ENCODE measurements at places on chromosomes 11 and 22.

DNA sequence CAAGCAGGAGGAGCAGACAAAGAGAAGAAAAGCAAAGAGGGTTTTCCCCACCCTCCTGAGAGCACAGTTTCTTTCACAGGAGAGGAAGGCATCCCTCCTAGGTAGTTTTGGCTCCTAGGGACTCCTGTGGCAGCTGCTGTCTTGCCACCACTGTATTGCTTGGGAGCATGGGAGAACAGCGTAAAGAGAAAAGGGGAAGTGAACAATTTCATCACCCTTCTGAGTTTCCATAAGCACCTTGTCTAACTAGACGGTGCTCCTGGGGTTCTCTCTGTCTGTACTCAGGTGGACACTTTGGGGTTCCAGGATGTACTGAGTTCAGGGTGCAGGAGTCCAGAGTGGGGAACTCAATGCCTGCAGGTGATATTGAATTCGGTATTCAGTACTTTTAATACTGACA is 1430.5 kb downstream of the TBC1D22A start:
- DNase-seq: no peak

DNA sequence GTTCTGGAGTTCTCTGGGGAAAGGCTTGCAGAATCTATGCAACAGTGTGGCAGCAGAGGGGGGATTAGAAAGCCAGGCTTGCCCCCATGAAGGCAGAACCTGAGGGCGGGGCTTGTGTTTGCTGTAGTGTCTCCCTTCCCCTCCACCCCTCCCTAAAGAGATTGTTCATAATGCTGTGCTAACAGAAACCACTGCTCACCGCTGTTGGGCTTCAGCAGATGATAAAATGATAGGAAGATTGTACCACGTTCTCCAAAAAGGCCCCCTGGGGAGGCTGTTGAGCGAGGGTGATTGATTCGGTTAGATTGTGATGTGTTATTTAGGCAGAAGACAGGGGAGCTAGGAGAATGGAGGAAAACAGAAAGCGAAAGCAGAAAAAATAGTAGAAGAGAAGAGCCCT is 215.2 kb upstream of the NCAM1 start:
- DNase-seq: no peak

- no peak for DNase-seq
Observed at GRCh38 chr11:47003180-47003877, 66.8 kb downstream of the CSTPP1 start.

DNA sequence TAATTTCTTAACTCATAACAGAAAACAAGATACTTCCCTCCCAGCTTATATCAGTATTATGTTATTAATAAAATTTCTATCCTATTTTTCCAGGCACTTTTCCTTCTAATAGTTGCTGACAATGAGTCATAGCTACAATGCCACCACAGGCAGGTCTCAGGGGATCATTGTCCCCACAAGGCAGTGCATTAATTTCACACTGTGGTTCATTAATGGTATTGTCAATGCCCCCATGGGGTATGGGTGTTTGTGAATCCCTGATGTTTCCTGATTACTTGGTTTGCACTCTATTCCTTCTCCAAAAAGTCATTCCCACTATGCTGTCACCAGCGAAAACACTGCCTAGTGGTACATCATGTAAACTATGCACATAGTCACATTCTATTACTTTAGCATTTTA is 345.5 kb upstream of the CTSC start:
- DNase-seq: no peak

- DNase-seq: no peak
Observed at GRCh38 chr22:47267513-47268282, 505.2 kb downstream of the TBC1D22A start.

- DNase-seq: no peak
Observed at GRCh38 chr11:47284151-47284550, 14.2 kb downstream of the MADD start.

All from CD4-positive, alpha-beta T cell treated with Interleukin-4 for 4 hours (primary cell).